ENCODE measurements at places on chromosomes 5 and 9. TPM values are rescaled to one million over a fixed set of nuclear protein-coding genes. Genes with fewer than 3 reads are reported as not detected.

IL4 gene
- total RNA-seq: not detected

FAM221B gene
- not detected for total RNA-seq

FOXI1 gene
- not detected for total RNA-seq

EGFL7 gene
- total RNA-seq: 34.7 TPM

UHRF2 gene
- 30.4 TPM for total RNA-seq

C5orf58 gene
- not detected for total RNA-seq
